Right renal cortex interstitium (tissue), 3 donors: ENCODE measurements at places on chromosomes 16 and 17.

DNA sequence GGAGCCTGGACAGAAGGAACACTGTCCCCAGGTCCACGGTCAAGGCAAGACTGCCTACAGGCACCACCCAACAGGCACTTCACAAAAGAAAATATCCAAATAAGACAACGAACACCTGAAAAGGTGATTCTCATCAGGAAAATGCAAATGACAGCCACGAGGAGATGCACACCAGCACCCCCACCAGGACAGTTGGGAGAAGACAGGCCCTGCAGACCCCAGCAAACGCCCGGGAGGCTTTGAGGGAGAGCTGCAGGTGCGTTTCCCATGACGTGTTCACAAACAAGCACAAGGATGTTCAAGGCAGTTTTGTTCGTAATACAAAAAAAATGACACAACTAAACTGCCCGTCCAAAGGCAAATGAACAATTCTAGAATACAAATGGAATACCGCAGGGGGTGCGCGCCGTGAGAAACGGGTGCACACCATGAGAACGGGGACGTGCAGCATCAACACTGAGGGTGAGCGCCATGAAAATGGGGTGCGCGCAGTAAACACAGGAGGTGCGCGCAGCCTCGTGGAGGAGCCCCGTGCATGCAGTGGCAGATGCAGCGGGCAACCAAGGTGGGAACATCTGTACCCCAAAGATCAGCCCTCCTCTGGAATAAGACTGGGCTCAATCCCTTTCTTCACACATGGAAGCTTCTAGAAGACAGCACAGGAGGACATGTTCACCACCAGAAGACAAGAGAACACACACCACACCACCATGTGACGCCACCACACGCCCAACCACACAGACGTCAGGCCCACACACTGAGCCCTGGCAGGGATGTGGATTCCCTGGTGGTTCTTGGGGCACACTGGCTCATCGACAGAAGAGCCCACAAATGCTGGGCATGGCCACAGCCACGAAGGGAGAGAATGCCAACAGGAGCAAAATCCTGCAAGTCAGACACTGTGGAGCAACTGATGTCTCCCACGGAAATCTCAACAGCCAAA is 91.2 kb downstream of the ZNF778 start:
- DNase-seq: no peak

DNA sequence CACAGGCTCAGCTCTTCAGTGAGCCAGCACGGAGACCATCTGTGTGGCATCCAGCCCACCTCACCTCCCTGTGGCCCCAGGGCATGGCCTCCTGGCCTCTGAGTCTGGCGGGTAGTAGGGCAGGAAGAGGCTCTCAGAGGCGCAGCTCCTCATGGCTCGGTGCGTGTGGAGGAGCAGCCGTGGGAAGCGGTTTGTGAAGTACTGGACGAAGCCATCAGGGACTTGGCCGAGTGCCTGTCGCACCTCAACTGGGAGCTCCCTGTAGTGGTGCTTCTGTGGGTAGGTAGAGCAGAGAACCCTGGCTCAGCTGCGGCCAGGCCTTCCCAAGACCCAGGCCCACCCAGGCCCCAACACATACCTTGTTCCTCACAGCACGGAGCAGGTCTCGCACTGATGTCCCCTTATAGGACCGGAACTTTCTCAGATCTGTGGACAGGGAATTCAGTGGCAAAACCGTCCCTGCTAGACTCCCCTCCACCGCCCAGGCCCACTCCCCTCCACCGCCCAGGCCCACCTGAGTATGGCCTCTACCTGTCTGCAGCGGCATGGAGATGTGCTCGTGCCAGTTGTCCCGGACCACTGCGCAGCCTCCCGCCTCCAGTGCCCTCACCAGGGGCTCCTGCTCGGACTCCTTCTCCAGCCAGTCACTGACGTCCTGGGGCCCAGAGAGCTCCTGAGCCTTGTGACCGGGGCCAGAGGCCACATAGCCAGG is 12.2 kb downstream of the PLK1 start:
- DNase-seq: no peak

- DNase-seq: no peak
Measured at GRCh38 chr17:64025732-64026294, 5.4 kb upstream of the ICAM2 start.

GRCh38 chr16:11128211-11129141 is 127.5 kb downstream of the SOCS1 start:
- no peak for DNase-seq

DNA sequence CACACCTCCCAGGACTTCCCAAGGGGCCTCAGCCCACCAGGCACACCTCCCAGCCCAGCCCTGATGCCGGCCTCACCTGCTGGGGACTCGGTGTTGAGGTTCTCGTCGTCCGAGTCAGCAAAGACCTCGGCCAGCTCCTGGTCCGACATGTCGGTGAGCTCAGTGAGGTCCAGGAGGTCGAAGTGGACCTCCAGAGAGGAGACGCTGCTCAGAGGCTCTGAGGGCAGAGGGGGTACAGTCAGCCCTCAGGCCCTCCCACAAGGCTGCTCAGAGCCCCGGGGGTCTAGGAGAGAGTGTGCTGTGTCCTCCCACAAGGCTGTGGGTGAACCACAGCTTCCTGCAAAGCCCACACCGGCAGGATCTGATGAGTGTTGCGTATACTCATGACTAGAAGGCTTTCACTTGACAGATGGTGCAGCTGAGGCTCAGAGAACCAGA is 10.5 kb downstream of the DBNDD1 start:
- no peak for DNase-seq

DNA sequence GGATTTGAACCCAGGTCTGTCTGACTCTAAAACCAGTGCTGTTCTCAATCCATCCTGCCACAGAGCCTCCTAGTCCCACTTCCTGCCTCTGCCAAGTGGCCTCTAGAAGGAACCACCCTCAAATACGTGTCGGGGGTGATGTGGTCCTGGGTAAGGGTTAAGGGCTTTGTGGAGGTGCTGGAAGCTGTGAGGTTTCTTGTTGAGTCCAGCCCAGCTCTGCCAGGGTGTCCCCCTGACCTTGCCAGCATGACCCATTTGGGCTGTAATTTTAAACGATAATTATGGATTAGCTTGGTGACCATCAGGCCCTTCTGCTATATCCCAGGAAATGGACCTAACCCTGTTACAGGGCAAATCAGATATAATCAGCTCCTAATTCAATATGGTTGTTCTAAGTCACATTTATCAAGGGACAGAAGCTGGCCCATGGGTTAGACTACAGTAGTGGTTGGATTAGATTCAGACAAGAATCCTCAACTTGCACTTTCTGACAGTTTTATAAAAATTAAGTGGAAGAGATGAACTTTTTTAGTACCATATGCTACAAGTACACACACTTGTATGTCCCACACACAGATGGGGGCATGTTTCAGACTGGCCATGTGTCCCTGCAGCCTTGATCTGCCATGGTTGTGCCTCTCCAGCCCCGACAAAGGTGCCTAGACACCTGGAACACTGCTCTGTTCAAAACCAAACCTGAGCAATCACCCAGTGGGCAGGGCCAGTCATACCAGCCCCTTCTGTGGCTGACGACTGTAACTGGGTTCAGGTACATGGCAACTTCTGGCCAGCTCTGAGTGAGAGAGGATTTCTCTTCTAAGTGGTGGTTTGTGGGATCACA is 48.0 kb downstream of the SMPD3 start:
- DNase-seq: no peak

- DNase-seq: no peak
Measured at GRCh38 chr17:76071531-76072147, 678 bp downstream of the SRP68 start.

DNA sequence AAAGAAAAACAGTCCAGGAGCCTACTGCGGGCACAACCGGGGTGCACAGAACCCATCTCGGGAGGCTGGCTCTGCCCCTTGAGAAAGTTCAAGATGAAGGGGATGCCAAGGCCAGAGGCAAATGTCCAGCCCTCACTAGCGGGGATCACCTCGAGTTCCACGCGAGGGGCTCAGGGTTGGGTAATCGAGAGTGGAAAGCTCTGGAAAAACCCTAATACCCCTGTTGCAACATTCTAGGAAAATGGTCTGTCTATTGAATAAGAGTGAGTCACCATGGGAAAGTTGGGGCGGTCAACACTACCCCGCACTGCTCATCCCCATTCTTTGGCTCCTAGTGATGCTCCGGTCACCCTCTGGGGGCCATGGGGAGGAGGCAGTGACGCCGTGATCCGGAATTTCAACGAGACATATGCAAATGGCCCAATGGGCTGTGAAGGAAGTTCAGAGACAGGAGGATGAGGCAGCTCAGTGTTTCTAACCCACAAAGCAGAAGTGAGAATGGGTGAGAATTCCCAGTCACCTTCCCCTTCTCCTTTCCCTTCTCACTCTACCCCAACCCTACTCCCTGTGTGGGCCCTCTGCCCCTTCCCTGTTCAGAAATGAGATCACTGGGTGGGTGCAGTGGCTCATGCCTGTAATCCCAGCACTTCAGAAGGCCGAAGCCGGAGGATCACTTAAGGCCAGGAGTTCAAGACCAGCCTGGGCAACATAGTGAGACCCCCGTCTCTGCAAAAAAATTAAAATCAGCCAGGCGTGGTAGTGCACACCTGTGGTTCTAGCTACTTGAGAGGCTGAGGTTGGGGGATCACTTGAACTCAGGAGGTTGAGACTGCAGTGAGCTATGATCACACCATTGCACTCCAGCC is 22.4 kb downstream of the SOCS3 start:
- DNase-seq: no peak

DNA sequence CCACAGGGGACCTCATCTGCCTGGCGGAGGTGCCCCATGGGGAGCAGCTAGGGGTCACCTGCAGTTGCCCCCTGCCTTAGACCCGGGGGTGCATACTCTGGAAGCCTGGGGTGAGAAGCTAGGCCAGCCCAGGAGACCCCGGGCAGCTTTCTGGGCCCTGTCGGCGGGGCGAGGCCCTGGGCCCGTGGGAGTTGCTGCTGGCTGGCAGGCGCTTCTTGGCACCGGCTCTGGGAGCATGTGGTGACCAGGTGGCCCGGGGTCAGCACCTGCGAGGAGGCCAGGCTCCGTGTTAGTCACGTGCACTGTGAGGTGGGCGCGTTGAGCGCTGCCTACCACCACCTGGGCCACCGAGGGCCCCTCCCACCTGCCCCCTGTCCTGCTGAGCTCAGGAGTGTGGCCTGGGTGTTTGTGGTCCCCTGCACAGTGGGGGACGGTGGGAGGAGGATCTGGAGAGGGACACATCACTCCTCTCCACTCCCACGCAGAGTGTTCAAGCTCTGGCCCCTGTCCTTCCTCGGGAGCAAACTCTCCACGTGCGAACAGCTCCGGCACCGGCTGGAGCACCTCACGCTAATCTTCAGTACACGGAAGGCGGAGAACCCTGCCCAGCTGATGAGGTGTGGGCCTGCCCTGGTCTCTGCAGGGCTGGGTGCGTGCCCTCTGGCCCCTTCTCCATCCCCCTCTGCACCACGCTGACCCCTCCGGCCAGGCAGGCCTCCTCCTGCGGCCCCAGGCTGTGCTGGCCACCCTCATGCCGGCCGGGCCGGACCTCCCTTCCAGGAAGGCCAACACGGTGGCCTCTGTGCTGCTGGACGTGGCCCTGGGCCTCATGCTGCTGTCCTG is 5.8 kb downstream of the PIGQ start:
- DNase-seq: no peak

- DNase-seq: no peak
Measured at GRCh38 chr17:4539025-4539424, 16.2 kb downstream of the MYBBP1A start.

- no peak for DNase-seq
Measured at GRCh38 chr17:61464130-61464842, 12.1 kb downstream of the TBX4 start.

DNA sequence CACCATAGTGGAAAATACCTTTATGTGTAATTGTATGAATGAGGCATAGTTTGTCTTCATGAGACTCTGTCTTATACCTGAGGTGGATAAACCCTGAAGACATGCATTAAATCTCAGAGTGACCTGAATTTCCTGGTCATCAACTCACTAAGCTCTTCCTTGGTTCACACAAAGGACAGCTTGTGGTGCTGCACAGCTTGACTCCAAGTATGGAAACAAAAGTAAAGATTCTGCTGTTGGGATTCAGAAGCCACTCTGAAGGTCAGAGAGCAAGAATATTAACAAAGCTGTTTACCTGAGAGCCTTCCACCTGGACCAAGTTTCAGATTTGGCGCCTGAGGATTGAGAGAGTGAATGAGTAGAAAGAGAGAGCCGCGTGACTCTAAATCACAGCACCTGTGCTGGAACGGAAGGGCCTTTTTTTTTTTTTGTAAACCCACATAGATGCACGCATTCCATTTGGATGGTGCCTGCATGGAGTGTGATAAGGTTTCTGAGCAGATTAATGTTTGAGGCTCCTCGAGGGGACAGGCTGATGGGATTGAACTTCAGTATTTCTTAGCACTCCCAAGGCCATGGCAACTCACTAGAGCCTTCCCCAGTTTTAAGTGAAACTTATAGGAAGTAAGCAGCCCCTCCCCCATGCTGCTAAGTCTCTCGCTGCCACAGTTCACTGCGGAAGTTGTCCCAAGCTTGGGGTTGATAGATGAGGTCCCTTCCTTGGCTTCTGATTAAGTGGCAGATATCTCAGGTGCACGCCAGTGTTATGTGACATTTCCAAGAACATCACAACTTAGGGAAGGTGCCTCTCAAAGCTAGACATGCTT is 28.7 kb downstream of the CALB2 start:
- DNase-seq: no peak

DNA sequence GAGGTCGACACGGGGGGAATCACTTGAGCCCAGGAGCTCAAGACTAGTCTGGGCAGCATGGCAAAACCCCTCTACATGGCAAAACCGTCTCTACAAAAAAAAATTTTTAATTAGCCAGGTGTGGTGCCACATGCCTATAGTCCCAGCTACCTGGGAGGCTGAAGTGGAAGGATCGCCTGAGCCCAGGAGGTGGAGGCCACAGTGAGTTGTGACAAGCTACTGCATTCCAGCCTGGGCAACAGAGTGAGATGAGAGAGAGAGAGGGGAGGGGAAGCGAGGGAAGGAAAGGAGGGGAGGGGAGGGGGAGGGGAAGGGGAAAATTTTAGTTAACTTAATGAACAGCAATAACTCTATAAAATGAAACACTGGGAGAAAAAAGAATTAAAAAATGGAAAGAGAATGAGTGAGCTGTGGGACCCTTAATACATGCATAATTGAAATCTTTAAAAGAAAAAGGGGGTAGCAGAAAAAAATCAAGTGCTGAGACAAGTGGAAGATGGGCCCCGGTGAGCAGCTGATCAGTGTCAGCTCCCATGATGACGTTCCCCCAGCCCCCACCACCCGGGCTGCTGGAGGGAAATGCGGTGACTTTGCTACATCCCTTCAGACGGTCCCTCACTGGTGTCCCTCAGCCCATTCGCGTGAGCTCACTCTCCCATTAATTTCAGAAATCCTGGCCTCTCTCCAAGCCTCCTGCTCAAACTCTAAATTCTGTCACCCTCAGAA is 2.7 kb downstream of the ASGR2 start:
- no peak for DNase-seq

GRCh38 chr17:62804822-62805221 is 3.3 kb downstream of the MARCHF10 start:
- DNase-seq: no peak

- DNase-seq: no peak
Measured at GRCh38 chr16:23141959-23142740, 7.1 kb downstream of the USP31 start.

GRCh38 chr16:15552507-15552906 is 90.4 kb downstream of the MARF1 start:
- DNase-seq: no peak

- DNase-seq: no peak
Measured at GRCh38 chr16:47392081-47392480, 68.8 kb downstream of the ITFG1 start.
